ENCODE measurements at places on chromosomes 6 and 20. TPM values are rescaled to one million over a fixed set of nuclear protein-coding genes. Genes with fewer than 3 reads are reported as not detected.

DNA sequence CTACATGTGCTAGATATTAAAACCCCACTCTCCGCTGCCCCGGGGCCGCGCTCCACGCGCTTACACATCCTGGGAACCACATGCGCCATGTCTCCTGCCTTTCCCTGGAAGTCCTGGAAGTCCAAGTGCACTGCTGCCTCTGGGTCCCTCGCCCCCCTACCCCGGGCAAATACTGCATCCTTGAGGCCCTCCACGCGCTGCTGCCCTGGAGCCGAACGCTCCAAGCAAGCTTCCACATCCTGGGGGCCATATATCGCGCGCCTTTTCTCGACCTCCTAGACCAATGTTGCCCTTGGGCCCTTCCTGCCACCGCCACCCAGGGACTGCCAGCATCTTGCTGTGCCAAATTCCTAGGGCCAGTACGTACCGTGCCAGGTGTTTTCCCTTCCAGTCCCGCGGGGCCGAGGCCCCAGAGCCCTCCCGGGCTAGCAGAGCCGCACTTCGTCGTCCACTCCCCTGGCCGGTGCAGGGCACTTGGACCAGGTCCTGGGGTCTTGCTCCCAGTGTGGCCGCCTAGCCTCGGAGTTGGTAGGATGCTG lies 779 bp upstream of the KCNG1 start:
- no peak for DNase-seq

DNA sequence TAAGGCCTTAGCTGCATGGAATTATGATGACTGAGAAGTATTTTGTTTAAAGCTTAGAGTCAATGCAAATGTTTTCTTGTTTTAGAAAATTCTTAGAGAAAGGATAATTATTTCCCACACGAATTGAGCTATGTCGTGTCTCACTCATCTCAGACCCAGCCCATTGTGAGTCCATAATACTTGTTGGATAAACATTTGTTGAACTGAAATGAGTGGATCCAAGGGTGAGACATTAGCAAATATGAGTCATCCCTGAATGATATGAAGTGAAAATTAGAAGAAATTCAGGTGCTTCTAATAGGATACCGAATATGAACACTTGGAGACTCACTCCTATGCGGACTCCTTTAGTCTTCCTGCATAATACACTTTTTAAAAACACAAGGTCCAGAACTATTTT lies 41.6 kb upstream of the ARMC2 start:
- DNase-seq = no peak

DNA sequence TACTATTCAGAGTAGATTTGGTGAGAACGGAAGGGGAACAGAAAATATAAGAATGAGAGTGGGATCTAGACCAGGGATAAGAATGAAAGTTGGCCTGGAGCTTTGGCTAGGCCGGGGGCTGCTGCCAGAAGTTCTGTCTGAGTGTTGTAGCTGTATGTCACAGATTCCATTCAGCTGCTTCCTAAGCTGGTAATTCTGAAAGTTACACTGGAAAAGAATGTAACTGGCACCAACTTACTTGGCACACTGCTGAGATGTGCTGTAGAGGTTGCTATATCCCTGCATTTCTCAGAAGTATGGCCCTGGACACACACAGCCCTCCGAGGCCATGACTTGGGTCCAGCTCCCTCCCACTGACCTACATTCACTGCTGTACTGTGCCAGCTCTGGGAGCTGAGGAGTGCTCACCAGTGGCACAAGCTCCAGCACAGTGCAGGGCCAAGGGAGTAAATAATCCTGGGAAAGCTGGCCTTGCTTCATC lies 25.8 kb upstream of the TMEM217 start:
- no peak for DNase-seq

GRCh38 chr20:3093861-3094361 lies 9.4 kb upstream of the AVP start:
- DNase-seq = no peak

DNA sequence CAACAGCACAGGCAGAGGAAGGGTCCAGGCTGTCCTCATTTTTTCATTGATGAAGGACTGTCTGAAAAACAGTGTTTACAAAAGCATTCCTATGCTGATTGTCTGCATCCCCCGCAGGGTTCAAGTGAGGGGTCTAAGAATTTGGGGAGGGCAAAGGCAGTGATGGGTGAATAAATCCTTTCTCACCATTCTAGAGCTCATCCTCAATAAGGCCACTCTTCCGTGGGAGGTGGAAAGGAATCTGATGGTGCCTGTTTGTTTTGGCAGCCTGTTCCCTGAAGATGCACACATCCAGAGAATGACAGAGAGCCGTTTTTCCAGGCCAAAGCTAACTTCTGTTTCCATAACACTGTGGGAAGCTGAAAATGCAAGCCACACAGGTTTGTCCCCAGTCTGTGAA lies 164.5 kb downstream of the MOXD1 start:
- no peak for DNase-seq

DNA sequence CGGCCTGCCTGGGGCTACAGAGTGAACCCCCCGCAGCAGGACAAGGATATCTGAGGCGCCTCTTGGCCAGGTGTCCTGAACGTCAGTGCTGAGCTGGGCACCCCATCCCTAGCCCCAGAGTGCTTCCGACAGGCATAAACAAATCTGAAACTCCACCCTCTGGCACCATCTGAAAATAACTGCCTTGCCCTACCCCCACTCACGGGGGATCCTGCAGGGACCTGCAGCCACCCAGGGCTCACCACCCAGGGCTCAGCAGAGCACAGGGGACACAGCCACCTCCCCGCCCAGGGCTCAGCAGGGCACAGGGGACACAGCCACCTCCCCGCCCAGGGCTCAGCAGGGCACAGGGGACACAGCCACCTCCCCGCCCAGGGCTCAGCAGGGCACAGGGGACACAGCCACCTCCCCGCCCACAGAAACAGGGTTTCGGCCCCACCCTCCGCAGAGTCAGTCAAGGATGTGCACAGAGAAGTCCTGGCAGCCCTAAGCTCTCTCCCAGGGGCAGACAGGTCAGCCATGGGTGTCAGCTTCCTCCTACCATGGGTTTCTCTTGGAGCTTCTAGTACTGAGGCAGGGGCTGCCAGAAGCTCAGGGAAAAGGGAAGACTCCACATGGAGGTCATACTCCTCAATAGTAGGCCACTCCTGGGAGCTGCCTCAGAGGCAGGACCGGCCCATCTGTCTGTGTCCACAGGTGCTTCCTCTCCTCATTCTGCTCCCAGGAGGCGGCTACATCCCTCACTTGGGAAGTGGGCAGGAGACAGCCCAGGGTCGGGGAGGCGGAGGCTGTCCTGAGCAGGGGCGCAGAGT lies 4.6 kb downstream of the UCKL1 start:
- no peak for DNase-seq

GRCh38 chr20:16007962-16008361 lies 565.3 kb downstream of the KIF16B start:
- no peak for DNase-seq

GRCh38 chr20:43774754-43775153 lies 48.0 kb upstream of the GTSF1L start:
- no peak for DNase-seq

Gene SLC22A16
- total RNA-seq = not detected

Gene WFDC13
- not detected for total RNA-seq

Gene SGK2
- 0.45 TPM for total RNA-seq

Gene POM121L2
- total RNA-seq = not detected

Gene CENPQ
- 6.5 TPM for total RNA-seq

Gene LTB
- not detected for total RNA-seq

Gene SMPDL3A
- 8.2 TPM for total RNA-seq

All from chondrocyte (in vitro differentiated cells).